Smooth muscle cell of bladder (primary cell): ENCODE measurements at places on chromosomes 6 and 20. TPM values are rescaled to one million over a fixed set of nuclear protein-coding genes. Genes with fewer than 3 reads are reported as not detected.

Gene CD164
- 152 and 170 TPM in 2 replicates for total RNA-seq

Gene TP53TG5
- total RNA-seq: under 0.01 TPM in 1 of 2 replicates, not detected in the other

Gene LPA
- not detected in 2 replicates for total RNA-seq

Gene HMGCLL1
- 0.18 and 0.28 TPM in 2 replicates for total RNA-seq

Gene RAB5IF
- total RNA-seq: 64.3 and 74.1 TPM in 2 replicates

Gene ZNF311
- 1.9 and 2.1 TPM in 2 replicates for total RNA-seq

Gene C6orf163
- total RNA-seq: 1.1 and 1.8 TPM in 2 replicates

Gene CPNE1
- 147 and 199 TPM in 2 replicates for total RNA-seq

Gene CDH22
- not detected in 2 replicates for total RNA-seq

Gene OTOR
- not detected in 2 replicates for total RNA-seq

Gene STMND1
- total RNA-seq: not detected in 2 replicates

Gene PPP2R5D
- 29.6 and 31.5 TPM in 2 replicates for total RNA-seq

Gene KHDRBS2
- total RNA-seq: not detected in 2 replicates

Gene MDFI
- 0.55 TPM in 1 of 2 replicates, not detected in the other for total RNA-seq

Gene SHLD1
- 1.9 and 3.1 TPM in 2 replicates for total RNA-seq

Gene PSORS1C2
- not detected in 2 replicates for total RNA-seq

Gene LBP
- 0.92 and 1.6 TPM in 2 replicates for total RNA-seq

Gene C4A
- 7.3 and 11.3 TPM in 2 replicates for total RNA-seq

Gene MAK
- total RNA-seq: not detected in 2 replicates

Gene HLA-DRA
- total RNA-seq: 0.09 TPM in 1 of 2 replicates, not detected in the other

Gene CRYBG1
- 4.1 and 4.4 TPM in 2 replicates for total RNA-seq

Gene SLPI
- total RNA-seq: 2.3 and 2.6 TPM in 2 replicates

Gene BPIFB2
- total RNA-seq: not detected in 2 replicates

Gene C6orf136
- total RNA-seq: 2.0 and 2.7 TPM in 2 replicates

Gene GMPR
- 9.7 and 17.0 TPM in 2 replicates for total RNA-seq

Gene RGS17
- total RNA-seq: 6.5 and 9.2 TPM in 2 replicates

Gene SLC22A7
- not detected in 2 replicates for total RNA-seq

Gene CALHM6
- 1.6 and 2.3 TPM in 2 replicates for total RNA-seq

Gene VGLL2
- not detected in 2 replicates for total RNA-seq

Gene ATF6B
- total RNA-seq: 10.8 and 11.6 TPM in 2 replicates

Gene MAFB
- total RNA-seq: under 0.01 and 0.83 TPM in 2 replicates

Gene GDAP1L1
- under 0.01 and 0.09 TPM in 2 replicates for total RNA-seq

Gene MUCL3
- not detected in 2 replicates for total RNA-seq

Gene RALY
- total RNA-seq: 48.7 and 52.6 TPM in 2 replicates

Gene ZKSCAN4
- 5.3 and 5.6 TPM in 2 replicates for total RNA-seq

Gene BTN1A1
- total RNA-seq: not detected in 2 replicates

Gene HECA
- 10.0 and 12.4 TPM in 2 replicates for total RNA-seq

Gene PTCRA
- total RNA-seq: not detected in 2 replicates

Gene PRSS16
- total RNA-seq: 0.28 TPM in 1 of 2 replicates, not detected in the other

Gene KCNK15
- total RNA-seq: 0.28 and 0.83 TPM in 2 replicates

Gene SNX3
- total RNA-seq: 148 and 198 TPM in 2 replicates

Gene KCNK17
- not detected in 2 replicates for total RNA-seq

Gene OR12D3
- not detected in 2 replicates for total RNA-seq

Gene PHACTR2
- total RNA-seq: 48.2 and 59.9 TPM in 2 replicates

Gene SLC17A9
- 9.4 TPM in 2 replicates for total RNA-seq
